T-helper 9 cell (primary cell): ENCODE measurements at places on chromosomes 4 and X.

DNA sequence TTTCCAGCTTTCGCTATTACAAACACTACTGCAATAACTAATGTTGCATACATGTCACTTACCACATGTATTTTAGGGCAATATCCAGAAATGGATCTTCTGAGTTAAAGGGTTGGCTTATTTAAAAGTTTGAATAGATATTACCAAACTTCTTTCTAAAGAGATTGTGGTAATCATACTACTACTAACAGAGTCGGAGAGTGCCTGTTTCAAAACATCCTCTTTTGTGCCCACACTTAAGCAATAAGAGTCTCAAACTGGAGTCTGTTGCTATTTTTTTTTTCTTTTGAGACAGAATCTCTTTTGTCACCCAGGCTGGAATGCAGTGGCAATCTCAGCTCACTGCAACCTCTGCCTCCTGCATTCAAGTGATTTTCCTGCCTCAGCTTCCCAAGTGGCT is 35.8 kb downstream of the FGFBP1 start:
- no peak for DNase-seq

- no peak for DNase-seq
These were observed 195.3 kb downstream of the MAML3 start for GRCh38 chr4:139958739-139959098.

- no peak for DNase-seq
These were observed 258.4 kb downstream of the PPARGC1A start for GRCh38 chr4:23631255-23631950.

DNA sequence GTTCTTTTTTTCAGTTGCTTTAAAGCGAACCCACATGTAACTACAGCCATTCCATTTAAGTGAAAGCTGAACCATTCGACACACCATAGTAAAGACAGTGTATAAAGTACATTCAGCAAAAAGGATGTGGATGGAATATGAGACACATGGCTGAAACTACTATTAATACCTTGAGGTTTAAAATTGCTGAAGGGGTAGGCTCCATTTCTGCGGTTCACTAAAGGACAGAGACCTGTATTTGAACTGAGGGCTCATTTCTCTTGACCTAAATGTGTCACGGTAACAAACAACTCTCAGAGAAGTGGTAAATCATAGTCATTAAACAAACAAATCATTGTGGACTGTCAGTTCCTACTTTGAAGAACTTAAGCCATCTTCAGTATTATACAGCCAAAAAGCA is 1085.6 kb upstream of the TENM3 start:
- DNase-seq = no peak

- no peak for DNase-seq
These were observed 111.6 kb upstream of the ENPP6 start for GRCh38 chr4:184329235-184329634.

GRCh38 chr4:185896817-185897488 is 85.0 kb upstream of the SORBS2 start:
- DNase-seq = no peak

DNA sequence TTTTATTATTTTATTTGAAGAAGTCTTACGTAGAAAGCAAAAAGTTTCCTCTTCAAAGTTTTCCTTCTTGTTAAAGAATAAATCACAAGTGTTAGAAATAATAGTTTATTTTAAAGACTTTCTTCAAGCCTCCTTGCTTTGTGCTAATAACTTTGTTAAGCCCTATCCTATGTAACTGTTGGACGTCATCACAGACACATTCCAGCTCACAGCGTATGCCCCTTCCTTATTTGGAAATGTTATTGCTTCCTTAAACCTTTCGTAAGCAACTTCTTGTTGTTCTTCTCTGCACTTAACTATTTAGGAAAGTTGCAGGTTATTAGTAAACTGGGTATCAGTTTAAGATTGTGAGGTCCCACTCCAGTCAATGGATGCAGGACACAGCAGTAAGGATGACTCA is 7.6 kb upstream of the SRD5A3 start:
- DNase-seq = no peak
